ENCODE measurements at places on chromosomes 4 and X.

- DNase-seq, result peak; percentile 68
These were observed 102.6 kb downstream of the PHEX start for GRCh38 chrX:22134681-22135080.

DNA sequence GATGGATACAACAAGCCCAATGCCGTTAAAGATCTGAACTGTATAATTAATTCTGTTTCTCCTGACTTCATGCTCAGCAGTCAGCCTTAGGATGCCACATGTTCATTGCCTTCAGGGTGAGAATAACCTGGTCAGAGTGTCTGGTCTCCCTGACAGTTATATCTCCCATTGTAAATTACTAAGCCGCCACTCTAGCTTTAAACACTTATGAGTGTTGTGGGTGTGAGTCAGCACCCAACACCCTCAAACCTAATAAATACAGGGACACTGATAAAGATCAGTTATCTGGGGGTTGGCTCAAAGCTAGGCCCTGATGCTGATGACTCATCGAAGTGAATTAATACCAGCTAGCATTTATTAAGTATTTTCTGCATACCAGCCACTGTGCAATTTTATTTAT is 64.9 kb upstream of the DYNLT3 start:
- DNase-seq, result peak; percentile 6

- no peak for DNase-seq
These were observed 236.0 kb upstream of the SLIT2 start for GRCh38 chr4:20015636-20016224.

DNA sequence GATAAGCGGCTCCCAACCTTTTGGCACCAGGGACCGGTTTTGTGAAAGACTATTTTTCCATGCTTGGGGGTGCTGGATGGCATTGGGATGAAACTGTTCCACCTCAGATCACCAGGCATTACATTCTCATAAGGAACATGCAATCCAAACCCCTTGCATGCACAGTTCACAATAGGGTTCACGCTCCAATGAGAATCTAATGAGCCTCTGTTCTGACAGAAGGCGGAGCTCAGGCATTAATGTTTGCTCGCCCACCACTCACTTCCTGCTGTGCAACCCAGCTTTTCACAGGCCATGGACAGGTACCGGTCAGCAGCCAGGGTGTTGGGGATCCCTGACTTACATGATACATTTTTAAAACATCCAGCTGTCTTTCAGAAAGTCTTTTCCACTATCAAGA is 187.3 kb downstream of the SLC39A8 start:
- no peak for DNase-seq

- no peak for DNase-seq
These were observed 636.3 kb upstream of the FTHL17 start for GRCh38 chrX:31708116-31708515.

GRCh38 chr4:145436114-145436513 is 45.5 kb upstream of the SMAD1 start:
- DNase-seq, result no peak

DNA sequence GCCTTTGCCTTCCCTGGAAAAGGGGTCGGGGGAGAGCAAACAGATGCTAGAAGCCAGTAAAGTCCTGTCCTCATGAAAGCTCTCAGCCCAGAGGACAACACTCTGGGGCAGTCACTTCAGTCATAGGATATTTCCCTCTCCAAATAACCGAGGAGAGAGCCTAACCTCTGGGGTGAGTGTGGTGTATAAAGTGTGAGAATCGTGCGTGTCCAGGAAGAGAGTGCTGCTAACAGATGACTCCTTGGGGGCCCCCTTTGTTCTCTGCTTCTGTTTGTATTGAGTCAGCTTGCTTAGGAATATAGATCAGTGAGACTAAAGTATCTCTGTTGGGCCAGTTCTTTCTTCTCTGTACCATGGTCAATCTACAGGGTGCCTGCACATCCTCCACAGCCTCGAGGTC is 247.2 kb downstream of the PALLD start:
- no peak for DNase-seq

DNA sequence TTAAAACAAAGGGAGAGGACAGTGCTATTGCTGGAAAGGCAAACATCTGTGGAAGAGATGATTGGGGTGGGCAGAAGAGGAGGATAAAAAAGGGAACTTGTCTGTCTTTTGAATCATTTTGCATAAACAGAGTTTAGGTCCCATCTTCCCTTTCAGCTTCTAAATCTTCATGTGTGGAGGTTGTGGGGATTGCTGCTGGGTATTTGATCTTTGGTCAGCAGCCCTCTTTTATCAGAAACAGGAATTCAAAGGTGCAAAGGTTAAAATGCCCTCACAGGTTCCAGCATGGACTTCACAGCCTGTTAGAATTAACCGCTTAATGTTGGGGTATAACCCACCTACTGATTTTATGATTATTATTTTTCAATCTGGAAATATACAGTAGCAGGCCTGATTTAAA is 39.5 kb upstream of the TMEM154 start:
- no peak for DNase-seq

- DNase-seq, result no peak
These were observed 139.9 kb downstream of the CHIC2 start for GRCh38 chr4:53924333-53925049.

- DNase-seq, result no peak
These were observed 287.2 kb downstream of the INPP4B start for GRCh38 chr4:142558851-142559250.

DNA sequence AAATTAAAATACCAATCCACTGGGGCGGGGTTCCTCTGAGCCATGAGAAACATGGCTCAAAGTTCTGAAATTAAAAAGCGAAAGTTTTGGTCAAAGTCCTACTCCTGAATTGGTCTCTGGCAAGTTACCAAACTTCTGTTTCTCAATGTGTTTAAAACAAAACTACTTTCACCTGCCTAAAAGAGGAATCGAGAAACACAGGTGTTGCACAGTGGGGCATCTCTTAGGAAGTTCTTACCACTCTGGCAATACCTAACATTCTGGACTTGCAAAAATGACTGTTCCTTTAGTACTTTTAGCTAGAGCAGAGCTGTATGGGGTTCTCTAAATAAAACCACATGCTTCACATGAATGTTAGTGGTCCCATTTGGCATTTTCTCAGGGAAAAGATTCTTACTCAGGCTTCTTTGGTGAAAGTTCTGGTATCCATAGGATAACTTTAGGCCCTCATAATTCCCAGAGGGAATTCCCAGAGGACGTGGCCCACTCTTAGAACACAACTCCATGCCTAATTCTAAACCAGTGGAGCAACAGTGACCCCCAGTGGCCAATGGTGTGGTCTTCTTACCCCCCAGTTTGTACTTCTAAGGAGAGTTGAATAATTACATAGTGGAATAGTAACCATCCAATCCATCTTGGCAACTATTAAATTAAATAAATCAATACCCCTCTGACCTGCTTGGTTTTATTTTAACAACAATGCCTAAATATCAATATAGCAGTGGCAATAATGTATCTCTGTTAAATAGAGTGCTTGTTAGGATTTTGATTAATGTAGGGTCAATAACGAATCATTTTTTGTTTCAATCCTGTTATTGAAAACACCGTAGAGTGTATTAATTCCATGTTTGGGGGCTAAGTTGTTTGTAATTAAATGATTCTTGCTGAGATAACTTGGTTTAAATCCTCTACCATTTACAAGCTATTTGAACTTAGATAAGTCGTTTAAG is 21.9 kb downstream of the BMP3 start:
- DNase-seq, result peak; percentile 67

GRCh38 chr4:154720123-154720522 is 23.7 kb upstream of the LRAT start:
- DNase-seq, result peak; percentile 45

DNA sequence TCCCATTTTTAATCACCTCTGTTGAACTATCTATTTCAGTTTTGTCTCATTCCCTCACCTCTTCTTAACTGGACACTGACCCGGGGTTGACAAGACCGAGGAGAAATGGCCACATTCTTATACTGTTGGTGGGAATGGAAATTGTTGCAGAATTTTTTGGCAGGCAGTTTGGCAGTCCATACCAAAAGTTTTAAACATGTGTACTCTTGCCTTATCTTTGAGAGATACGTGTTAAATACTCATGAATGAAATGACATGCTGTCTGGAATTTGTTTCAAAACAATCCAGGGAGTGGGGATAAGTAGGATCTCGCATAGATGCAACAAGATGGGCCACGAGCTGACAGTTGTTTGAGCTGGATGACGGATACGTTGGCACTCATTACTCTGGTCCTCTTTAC is 12.1 kb downstream of the FGFBP1 start:
- DNase-seq, result no peak

DNA sequence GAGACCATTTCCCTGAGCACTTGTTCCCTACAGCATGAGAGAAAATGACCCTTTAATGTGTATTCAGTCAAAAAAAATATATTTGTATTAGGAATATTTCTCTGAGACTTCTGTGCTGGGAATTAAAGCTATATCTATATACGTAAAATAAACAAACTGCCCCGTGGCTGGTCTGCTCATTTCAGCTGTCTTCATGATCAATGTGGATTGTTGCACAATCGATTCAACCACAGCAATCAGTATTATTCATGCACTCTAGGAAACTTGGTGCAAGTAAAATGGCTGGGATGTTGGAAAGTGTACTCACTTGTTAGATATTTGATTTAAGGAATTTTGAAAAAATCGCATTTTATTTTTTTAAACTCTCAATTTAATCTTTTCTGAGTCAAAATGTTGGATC is 307.9 kb upstream of the ZFP42 start:
- no peak for DNase-seq

DNA sequence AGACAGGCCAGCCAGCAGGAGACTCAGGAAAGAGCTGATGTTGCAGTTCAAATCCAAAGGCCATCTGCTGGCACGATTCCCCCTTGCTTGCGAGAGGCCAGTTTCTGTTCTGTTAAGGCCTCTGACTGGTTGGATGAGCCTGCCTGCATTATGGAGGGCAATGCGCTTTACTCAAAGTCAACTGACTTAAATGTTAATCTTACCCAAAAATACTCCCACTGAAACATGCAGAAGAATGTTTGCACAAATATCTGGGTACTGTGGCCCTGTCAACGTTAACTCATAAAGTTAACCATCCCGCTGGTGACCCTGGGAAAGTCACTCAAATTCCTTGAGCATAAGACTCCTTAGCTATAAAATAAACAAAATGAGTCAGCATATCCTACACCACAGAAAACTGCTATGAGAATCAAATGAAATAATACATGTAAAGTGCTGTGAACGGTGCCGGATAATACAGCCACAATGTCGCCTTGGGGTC is 326.4 kb downstream of the EVC2 start:
- no peak for DNase-seq

DNA sequence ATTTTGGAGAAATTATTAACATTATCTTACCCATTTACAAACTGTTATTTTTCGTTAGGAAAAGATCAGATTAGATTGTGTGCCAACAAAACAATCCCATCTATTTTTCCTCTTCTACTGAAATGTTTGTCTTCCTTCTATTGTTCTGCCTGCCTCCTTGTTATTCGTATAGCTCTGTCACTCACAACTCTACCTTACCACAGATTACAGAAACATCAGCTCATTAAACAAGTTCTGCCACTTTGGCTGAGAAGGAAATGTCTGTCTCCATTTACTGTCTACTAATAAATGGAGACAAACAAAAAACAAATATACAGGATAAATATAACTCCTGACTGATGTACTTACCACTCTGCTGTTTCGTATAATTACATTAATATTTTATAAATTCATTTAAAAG is 211.4 kb downstream of the ENOX2 start:
- DNase-seq, result no peak

DNA sequence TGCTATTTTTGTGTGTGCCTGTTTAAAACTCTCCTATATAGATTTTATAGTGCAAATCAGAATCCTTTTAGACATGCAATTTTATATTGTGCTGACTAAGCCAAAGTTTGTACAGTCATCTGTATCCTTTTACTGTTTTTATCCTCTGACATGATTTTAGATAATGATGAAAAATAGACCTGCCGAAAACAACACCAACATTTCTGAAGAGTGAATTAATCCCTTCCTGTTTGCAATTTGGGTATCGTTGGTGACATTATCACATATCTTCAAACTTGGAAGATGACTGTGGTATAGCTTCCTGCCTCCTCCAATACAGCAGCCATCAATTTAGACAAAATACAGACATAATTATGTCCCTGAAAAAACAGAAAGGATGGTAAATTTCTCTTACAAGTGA is 28.9 kb upstream of the DSPP start:
- no peak for DNase-seq

DNA sequence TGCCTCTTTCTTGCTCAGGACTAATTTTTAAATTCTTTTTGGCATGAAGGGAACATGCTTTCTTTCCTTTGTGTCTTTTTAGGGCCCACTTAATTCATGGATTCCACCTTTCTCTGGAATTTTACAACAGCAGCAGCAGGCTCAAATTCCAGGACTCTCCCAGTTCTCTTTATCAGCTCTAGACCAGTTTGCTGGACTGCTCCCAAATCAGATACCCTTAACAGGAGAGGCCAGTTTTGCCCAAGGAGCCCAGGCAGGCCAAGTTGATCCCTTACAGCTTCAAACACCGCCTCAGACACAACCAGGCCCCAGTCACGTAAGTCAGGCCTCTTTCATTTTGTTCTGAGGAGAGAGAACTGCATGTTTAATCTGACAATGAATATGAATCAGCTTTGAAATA is 2.3 kb downstream of the ODAM start:
- no peak for DNase-seq

GRCh38 chrX:2989565-2989964 is 16.8 kb upstream of the ARSH start:
- no peak for DNase-seq

- DNase-seq, result no peak
These were observed 10.0 kb downstream of the N4BP2 start for GRCh38 chr4:40066651-40067050.
